ENCODE measurements at places on chromosomes 2 and 18.

- DNase-seq = no peak
Measured at GRCh38 chr2:98472132-98472650, 27.5 kb downstream of the INPP4A start.

GRCh38 chr18:64717026-64717425 lies 568.1 kb upstream of the LINC00305 start:
- no peak for DNase-seq

- no peak for DNase-seq
Measured at GRCh38 chr2:240226672-240227537, 86.4 kb upstream of the OTOS start.

GRCh38 chr18:9070212-9070611 lies 32.3 kb upstream of the NDUFV2 start:
- no peak for DNase-seq

DNA sequence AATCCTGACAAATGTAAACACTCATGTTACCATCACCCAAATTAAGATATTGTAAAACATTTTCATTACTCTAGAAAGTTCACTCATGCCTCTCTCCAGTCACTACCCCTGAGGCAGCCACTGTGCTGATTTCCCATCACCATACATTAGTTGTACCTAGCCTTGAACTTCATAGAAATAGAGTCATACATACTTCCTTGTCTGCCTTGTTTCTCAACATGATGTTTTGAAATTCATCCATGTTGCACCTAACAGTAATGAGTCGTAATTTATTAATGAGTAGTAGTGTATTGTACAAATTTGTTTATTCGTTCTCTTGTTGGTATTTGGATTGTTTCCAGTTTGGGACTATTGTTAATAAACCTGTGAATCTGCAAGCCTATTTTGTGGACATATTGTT lies 49.0 kb upstream of the TWSG1 start:
- DNase-seq = no peak

- DNase-seq = no peak
Measured at GRCh38 chr2:54789878-54790277, 66.4 kb downstream of the EML6 start.

DNA sequence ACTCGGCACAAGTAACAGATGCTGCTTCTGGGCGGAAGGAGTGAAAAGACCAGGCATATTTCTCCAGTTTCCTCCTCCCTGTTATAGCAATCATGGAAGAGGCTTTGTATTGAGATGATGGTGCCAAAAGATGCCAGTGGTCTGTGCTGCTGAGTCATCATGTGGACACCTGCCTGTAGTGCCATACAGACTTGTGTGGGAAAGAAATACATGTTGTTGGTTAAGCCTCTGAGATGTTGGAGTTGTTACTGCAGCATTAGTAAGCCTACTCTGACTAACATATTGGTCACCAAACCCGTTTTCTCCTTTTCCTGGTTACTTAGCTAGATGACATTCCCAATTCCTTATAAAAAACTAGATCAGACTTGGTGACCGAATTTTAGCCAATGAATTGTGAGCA lies 356.9 kb downstream of the ZNF521 start:
- DNase-seq = no peak

DNA sequence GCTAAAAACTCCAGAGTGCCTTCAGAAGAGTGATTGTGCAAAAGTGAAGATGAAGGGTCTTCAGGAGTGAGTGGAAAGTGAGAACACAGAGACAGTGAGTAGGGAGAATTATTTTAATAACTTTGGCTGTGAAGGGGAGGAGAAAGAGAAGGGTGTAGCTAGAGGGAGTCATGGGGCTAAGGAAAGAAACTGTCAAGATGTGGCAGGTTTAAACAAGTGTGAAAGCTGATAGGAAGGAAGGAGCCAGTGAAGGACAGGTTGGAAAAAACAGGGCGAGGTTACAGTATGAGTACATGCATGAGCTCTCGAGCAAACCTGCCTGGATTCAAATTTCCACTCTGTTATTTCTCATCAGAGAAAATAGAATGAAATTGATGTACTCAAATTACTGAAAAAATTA lies 17.8 kb downstream of the IL1F10 start:
- DNase-seq = no peak

DNA sequence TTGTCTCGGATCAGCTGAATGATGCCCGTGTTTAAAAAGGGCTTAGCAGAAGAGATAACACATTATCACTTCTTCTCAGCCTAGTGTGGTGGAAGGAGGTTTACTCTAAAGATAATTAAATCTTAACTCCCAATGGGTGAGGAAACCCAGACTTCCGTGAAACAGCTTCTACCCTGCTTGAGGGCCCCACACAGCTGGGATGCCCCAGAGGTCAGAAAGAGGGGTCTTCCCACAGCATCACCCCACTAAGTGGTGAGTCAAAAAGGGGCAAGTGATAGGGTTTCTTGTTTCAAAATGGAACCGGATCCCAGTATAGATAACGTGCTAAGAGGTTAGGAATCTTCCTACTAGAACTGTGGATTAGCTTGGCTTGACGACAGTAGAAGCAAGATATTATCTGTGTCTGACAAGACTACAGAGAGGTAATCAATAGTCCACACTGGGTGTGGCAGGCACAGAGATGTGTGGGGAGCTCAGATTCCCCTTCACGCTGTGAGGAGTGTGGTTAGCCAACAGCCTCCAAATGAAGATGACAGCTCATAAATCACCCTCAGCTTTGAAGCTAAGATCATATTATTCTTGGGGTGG lies 129.6 kb upstream of the COPS8 start:
- DNase-seq = no peak

GRCh38 chr2:173716458-173717052 lies 248.6 kb downstream of the SP3 start:
- DNase-seq = no peak

GRCh38 chr2:18630541-18630940 lies 41.2 kb upstream of the NT5C1B start:
- no peak for DNase-seq

DNA sequence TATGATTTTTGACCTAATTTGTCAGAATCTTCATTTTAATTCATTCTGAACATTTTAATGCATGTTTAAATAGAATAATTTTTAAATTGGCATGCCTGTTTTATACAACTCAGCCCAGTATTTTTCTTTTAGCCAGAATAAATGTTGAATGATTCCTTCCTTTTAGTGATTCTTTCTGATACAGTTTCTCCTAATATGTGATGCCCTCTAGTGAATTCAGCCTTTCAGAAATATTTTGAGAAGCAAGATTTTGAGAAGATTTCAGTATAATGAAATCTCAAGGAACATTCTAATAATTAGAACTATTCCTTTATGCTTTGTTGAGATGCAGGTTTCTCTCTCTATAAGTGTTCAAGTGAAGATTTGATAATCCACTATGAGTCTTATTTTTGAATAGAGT lies 28.5 kb downstream of the LCLAT1 start:
- DNase-seq = no peak

DNA sequence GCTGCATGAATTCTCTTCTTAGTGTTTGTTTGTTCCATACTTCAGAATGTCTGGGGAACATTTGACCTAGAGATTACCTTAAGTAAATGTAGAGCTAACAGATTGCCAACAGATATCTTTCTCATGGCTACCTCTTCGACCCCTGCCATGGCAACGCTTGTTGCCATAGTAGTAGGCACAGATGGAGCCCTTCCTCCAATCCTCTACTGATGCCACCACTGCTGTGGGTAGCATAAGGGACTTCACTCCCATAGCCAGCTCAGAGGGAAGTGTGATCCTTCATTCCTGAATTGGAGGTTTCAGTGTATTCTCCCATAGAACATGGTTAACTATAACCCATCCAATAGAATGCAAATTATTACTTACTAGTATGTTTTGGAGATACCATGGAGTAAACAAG lies 543.6 kb upstream of the NRP2 start:
- DNase-seq = no peak

GRCh38 chr18:10660179-10660884 lies 134.5 kb downstream of the NAPG start:
- no peak for DNase-seq

DNA sequence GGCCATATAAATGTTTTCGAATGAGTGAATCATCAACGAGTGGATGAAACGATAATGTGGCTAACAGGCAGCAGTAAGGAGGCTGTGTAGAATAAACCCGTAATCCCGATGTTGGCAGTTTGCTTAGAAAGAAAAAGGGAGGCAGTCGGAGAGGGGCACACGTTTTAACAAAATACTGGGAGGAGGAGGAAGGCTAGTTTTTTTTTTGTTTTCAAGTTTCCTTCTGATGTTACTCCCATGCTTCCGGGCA lies 476 bp upstream of the MSH2 start:
- no peak for DNase-seq

GRCh38 chr2:201937343-201937742 lies 96.3 kb upstream of the FZD7 start:
- DNase-seq = no peak

DNA sequence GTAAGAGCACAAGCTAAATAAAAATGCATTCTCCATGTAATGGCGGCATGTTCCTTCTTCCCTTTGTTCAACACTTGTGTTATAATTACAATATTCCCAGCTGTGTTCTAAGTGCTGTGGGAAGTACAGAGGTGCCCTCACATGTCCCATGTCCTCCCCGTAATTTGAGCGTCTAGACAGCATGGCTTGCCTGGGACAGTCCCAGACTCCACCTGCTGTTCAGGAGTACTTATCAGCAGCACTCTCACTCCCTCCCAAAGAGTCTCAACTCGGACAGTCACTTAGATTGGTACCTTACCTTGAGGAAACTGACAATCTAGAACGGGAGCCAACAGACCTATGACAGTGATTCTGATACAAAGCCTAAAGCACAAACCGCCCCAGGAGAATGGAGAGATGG lies 370.5 kb downstream of the EIPR1 start:
- no peak for DNase-seq

DNA sequence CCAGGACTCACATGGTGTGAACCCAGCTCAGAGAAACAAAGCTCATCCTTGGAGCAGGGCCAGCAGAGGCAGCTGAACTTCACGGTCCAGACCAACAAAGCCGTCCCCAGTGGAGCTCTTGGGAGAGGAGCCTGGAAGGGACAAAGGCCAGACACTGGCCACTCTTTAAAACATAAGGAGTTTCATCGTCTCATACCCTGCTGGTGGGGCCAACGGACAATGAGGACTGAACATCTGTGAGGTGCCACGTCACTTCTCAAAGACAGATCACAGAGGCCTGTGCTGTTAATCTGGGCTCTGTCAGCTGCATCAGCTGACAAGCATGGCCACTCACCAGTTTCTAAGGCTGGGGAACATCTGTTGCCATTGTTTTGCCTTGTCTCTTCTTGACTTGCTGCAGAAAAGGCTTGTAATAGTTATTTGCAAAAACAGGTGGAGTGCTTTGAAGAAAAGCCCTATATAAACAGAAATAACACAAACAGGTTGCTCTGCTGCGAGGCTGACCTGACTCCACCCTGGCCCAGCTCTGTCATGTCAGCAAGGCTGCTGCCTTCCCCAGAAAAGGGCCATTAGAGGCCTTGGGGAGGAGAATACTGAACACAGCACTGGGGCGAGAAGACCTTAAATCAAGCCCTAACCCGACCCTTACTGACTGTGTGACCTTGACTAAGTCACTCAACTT lies 68.1 kb upstream of the DAPL1 start:
- no peak for DNase-seq

DNA sequence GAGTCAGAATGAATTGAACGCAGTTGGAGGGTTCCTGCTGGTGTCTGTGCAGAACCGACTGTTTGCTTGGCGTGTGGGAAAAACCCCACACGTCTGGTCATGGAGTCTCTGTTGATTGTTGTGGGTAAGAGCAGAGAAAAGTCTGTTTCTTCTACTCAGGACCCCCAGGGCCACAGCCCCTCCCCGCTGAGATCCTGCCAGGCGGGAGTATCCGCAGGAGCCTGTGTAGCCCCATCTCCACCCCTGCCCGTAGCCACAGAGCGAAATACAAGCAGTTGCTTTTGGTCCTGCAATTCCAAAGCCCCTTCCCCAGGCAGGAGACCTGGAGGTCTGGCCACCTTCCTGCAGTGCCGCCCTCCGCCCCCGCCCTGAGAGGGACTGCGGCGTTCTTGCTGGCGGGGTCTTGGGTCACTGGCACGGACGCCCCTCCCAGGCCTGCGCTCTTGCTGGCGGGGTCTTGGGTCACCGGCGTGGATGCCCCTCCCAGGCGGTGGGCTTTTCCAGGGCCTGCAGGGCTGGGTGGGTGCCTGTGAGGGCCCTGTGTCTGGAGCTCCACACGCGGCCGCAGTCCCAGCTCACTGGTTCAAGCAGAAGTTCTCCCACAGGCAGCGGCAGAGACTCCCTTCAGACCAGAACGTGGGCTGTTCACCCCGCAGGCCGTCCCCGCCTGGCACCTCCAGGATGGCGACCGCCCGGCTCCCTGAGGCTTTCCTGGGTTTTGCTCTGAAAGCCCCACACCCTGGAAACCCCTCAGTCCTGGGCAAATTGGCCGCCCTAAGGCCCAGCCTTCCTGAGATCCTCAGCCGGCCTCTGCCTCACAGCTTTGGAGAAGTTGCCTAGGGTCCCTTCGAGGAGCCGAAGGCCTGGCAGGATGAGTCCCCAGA lies 76.0 kb upstream of the CTDP1 start:
- DNase-seq = no peak

GRCh38 chr2:197445746-197446145 lies 7.6 kb upstream of the COQ10B start:
- DNase-seq = no peak

DNA sequence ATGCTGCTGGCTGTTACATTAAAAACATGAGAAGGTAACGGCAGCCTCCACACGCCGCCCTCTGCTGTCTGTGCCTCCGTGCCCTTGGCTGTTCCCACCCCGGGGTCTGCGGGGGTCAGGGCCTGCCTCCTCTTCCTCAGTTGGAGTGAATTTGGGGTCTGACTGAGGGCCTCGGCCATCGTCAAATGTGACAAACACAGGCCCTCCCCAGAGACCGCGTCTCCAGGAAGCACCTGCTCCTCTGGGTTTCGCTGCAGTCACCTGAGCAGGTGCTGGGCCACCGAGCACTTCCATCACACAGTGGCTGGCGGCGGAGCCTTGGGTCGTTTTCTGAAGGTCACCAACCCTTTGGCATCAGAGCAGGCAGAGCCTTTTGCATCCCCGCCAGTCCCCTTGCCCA lies 70.9 kb downstream of the NFATC1 start:
- no peak for DNase-seq

DNA sequence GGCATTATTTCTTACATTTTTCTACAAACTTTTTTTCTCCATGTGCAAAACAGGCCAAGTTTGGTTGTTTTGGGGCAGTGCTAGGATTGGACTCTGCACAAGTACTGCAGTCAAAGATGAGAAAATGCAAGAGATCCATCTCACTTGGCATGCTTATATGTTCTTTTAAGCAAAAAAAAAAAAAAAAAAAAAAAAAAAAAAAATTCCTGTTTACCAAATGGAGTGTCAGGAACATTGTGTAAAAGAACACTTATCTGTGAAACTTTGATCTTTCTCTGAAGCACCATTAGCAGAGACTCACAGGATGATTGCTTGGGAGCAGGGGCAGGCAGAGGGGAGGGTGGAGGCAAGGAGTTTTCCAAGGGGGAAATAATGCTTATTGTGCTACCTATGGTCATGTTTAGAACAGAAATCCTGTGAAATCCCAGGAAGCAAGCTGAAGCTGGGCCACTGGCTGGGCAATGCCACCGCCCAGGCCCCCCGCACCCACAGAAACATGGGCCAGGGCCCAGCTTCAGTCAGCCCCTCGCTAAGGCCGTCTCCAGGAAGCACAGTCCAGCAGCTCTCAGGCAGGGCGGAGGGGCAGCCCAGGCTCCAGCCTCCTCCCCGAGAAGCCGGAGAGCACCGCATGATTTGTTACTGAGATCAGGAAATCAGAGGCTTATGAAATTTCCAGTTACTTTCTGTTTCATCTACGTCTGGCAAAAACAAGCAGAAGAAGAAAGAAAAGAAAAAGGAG lies 229.4 kb downstream of the ZNF516 start:
- DNase-seq = no peak

Measured in GF-D8 (cell line).